Renal cortex interstitium (tissue), 15 donors: ENCODE measurements at places on chromosomes 3 and 15. TPM values are rescaled to one million over a fixed set of nuclear protein-coding genes. Genes with fewer than 3 reads are reported as not detected.

ASTE1 gene
- 14.0 TPM for polyA plus RNA-seq

LINGO1 gene
- 14.4 TPM for polyA plus RNA-seq

DNA sequence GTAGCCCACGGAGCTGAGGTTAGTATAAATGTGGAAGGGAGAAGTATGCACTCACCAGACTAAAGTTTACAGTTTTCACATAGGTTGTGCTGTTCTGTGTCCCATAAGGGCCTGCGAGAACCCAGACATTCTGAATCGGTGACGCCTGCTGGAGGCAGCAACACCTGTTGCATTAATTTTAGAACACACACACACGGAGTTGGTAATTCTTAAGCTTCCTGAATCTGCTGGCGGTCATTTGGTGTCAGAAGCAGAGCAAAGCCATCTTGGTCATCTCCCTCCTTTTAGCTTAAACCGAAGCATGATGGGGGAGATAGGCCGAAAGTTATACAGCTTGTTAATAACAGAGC lies 41.1 kb upstream of the AP3B2 start:
- peak; percentile 2 for DNase-seq

DNA sequence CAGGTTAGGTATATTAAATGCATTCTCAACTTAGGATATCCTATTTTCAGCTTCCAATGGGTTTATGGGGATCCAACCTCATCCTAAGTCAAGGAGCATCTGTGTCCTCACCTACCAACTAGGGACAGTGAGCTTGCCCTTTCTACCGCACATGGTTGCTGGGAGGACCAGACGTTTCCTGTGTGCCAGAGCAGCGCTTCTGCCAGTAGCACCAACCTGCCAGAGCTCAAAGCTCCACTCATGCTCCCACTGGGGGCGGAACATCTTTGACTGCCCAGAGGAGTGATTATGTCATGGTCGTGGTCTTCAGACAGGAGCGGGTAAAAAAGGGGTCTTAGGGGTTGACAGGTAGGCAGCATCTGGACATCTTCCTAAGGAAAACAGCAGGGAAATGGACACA lies 24.7 kb downstream of the XPC start:
- DNase-seq, result no peak

ZIC4 gene
- not detected for polyA plus RNA-seq

FANCD2OS gene
- 0.47 TPM for polyA plus RNA-seq

DNA sequence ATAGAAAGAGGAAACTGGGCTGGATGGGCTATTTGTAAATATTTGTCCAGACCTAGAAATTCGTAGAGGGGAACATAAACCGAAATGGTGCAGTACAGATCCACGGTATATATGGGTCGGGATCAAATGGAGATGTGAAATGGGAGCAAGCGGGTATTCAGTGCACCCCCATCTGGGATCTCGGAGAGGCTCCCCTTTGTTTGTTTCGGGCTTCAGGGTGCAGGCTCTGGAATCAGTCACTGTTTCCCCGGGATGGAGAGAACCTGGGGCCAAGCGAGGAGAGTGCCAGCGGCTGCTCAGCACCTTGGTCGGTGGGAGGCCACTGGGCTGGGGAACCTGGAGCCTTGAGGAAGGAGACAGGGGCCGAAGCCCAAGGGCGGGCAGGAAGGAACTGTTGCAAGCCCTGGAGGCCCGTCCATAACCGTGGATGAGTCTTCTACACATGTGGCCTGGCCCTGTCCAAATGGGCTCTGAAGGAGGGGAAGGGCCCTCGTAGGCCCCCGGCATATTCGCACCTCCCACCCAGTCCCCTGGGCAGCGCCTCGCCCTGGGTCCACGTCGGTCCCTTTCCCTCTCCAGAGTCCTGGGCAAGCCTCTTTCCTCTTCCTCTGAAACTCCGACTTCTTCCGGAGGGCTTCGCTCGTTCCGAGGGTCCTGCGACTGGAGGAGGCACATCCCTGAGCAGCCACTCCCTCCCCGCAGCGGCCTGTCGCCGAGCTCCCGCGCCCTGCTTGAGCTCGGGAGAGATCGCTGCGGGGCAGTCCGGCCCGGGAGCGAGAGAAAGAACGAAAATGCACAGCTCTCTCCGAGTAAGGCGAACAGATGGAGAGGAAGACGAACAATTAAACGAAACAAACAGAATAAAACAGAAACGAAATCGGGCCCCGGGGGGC lies 3.0 kb downstream of the ISL2 start:
- DNase-seq, result peak; percentile 39

GRCh38 chr3:71172189-71172588 lies 411.3 kb downstream of the FOXP1 start:
- no peak for DNase-seq
